Left lung (tissue), 14 donors: ENCODE measurements at places on chromosomes 3 and 15. TPM values are rescaled to one million over a fixed set of nuclear protein-coding genes. Genes with fewer than 3 reads are reported as not detected.

DNA sequence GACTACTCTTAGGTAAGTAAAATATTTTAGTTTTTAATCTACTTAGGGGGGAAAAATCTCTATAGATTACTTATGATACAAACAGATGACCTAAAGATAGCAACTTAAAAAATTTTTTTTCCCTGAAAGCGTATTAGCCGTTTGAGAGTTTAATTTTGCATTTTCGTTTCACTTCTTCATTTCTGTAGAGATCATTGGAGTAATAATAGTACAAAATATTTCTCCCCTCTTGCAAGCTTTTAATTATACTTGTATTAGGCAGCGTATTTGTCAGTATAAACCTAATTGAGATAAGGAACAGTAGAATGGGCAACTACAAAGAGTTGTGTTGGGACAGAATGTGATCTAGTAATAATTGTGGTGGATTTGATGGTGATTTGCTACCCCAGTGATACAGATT is 10.3 kb downstream of the SKIL start:
- no peak overlapping the region for H3K27ac ChIP-seq
- peaks cover 13% of the 10 kb centered on the region for H3K4me1 ChIP-seq
- DNase-seq = no peak
- peaks cover 46% of the 10 kb centered on the region for H3K36me3 ChIP-seq
- H3K4me3 ChIP-seq = no peak overlapping the region
- H3K27me3 ChIP-seq = no peaks in the 10 kb centered on the region

GRCh38 chr3:132654190-132654589 is 5.4 kb downstream of the ACAD11 start:
- no peak overlapping the region for H3K27ac ChIP-seq
- H3K4me1 ChIP-seq = no peaks in the 10 kb centered on the region
- no peak for DNase-seq
- no peak overlapping the region for H3K4me3 ChIP-seq

GRCh38 chr3:161851941-161852566 is 355.4 kb downstream of the OTOL1 start:
- no peaks in the 10 kb centered on the region for H3K36me3 ChIP-seq
- no peaks in the 10 kb centered on the region for H3K27me3 ChIP-seq
- H3K4me3 ChIP-seq = no peak overlapping the region
- DNase-seq = no peak
- H3K4me1 ChIP-seq = no peaks in the 10 kb centered on the region

The FANCD2OS gene
- total RNA-seq = not detected

- H3K4me1 ChIP-seq = no peaks in the 10 kb centered on the region
- no peak overlapping the region for H3K4me3 ChIP-seq
- DNase-seq = no peak
- H3K36me3 ChIP-seq = no peaks in the 10 kb centered on the region
Observed at GRCh38 chr3:60448696-60449095, 802.6 kb downstream of the FHIT start.

GRCh38 chr3:158314426-158315357 is 204.8 kb downstream of the RSRC1 start:
- no peak overlapping the region for H3K4me3 ChIP-seq
- H3K27ac ChIP-seq = no peak overlapping the region
- no peaks in the 10 kb centered on the region for H3K4me1 ChIP-seq
- H3K36me3 ChIP-seq = no peaks in the 10 kb centered on the region

GRCh38 chr15:65771870-65772269 is 20.2 kb downstream of the DENND4A start:
- H3K27ac ChIP-seq = no peak overlapping the region
- H3K27me3 ChIP-seq = no peaks in the 10 kb centered on the region

The ALS2CL gene
- 74.4 TPM for total RNA-seq

- H3K36me3 ChIP-seq = no peaks in the 10 kb centered on the region
- DNase-seq = no peak
- no peak overlapping the region for H3K4me3 ChIP-seq
- no peak overlapping the region for H3K27ac ChIP-seq
Observed at GRCh38 chr3:197472151-197472550, 83.6 kb downstream of the BDH1 start.

DNA sequence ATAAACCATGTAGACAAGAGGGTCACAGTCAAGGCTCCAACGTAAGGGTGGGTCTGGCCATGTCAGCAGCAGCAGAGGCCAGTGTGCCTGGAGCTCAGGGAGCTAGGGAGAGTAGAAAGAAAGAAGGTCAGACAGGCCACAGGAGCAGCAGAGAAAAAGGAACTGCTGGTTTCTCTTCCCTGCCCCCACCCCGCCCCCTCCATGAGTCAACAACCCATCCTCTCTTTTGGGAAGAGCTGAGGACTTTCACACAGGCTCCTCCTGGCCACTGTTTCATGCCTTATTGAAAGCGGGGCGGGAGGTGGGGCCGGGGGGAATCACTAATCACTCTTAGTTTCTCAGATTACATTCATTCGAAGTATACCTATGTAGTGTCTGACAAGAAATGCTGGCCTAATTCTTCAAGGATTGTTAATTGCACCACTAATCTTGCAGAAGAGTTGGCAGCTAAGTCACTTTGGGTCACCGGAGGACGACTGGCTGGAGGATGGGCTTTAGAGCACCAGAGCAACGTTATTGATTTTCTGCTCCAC is 9.1 kb upstream of the SCG3 start:
- H3K4me3 ChIP-seq = no peak overlapping the region
- no peak overlapping the region for H3K27ac ChIP-seq

GRCh38 chr3:196942915-196943277 is 568 bp upstream of the NCBP2 start:
- no peaks in the 10 kb centered on the region for H3K27me3 ChIP-seq

The ST8SIA2 gene
- 0.50 TPM for total RNA-seq

DNA sequence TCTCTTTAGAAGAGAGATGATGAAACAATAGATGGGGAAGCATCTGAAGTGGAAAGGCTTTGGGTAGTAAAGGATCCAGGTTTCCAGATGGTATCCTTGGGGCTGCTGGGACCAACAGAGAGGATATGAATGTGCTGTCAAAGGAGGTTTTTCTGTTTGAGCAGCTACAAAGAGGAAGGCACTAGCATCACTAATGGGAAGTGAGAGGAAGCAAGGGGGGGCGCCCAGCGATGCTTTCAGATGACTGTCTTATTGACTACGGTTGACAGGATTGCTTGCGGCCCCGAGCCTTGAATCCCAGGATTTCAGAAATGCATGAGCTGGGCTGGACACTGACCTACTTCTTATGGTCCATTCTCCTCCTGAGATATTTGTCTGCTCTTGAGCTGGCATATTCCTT is 103.8 kb upstream of the GALNT15 start:
- DNase-seq = peak; percentile 54
- no peak overlapping the region for H3K27ac ChIP-seq
- peaks cover 6% of the 10 kb centered on the region for H3K4me1 ChIP-seq
- no peaks in the 10 kb centered on the region for H3K27me3 ChIP-seq

DNA sequence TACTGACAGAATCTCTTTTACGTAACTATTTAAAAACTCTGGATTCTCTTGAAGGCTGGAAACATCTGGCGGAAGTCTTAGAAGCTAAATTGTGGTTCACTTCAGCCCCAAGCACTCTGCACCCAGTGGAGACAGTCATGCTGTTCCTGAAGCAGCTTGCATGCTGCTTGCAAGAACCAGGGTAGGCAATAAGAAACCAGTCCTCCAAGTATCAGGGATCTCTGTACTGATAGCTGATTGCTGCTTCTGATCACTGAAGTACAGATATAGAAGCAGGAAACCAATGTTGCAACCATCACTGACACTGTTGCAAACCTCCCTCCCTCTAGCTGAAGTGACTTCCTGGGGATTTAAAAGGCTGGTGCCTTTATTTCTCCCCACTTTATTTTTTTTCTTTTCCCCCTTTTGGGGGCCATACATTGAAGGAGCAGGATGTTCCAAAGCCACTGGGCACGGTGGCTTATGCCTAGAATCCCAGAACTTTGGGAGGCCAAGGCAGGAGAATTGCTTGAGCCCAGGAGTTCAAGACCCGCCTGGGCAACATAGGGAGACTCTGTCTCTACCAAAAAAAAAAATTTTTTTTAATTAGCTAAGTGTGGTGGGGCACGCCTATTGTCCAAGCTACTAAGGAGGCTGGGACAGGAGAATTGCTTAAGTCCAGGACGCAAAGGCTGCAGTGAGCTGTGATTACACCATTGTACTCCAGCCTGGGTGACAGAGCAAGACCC is 15.3 kb downstream of the SPCS1 start:
- no peak for DNase-seq
- H3K4me3 ChIP-seq = no peak overlapping the region
- H3K4me1 ChIP-seq = peaks cover 29% of the 10 kb centered on the region
- H3K27me3 ChIP-seq = no peaks in the 10 kb centered on the region
- peak overlapping the region; percentile 66 for H3K27ac ChIP-seq

- H3K4me1 ChIP-seq = no peaks in the 10 kb centered on the region
- no peak overlapping the region for H3K27ac ChIP-seq
- H3K4me3 ChIP-seq = no peak overlapping the region
- H3K36me3 ChIP-seq = no peaks in the 10 kb centered on the region
- no peak for DNase-seq
Observed at GRCh38 chr3:188205992-188206416, 52.0 kb downstream of the LPP start.

DNA sequence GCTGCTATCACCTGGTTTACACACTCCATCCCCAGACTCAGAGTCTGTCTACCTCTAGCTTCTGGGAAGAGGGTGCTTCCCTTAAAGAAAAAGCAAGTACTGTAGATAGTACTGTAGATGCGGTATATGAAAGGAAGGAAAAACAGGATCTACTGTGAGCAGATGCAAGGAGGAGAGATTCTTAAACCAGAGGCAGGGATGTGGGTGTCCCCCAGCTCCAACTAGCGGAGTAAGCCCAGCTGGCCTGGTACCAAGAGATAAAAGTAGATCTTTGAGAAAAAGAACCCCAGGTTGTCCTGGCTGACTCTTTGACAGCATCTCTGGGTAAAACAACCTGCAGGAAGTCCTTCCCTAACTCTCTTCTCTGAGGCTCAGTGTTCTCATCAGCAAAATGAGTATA is 523.7 kb upstream of the PROK2 start:
- H3K27ac ChIP-seq = no peak overlapping the region
- no peaks in the 10 kb centered on the region for H3K27me3 ChIP-seq
- H3K4me3 ChIP-seq = no peak overlapping the region
- peaks cover 3% of the 10 kb centered on the region for H3K4me1 ChIP-seq
- no peak for DNase-seq
- no peaks in the 10 kb centered on the region for H3K36me3 ChIP-seq

DNA sequence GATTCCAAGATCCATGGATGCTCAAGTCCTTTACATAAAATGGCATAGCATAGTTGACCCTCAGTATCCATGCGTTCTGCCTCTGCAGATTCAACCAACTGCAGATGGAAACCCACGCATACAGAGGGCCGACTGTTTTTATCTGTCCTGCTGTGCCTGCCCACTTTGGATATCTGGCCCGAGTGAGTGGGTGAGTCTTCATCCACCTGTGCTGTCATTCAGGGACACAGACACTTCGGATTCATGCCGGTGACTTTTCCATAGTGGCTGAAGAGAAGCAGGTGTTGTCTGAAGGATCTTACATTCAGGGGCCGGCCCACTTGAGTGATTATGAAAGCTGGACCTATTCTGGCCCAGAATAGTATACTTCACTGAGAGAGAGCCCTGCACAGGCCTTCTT is 85.1 kb downstream of the RYR3 start:
- H3K4me3 ChIP-seq = no peak overlapping the region
- no peaks in the 10 kb centered on the region for H3K27me3 ChIP-seq
- no peak for DNase-seq

DNA sequence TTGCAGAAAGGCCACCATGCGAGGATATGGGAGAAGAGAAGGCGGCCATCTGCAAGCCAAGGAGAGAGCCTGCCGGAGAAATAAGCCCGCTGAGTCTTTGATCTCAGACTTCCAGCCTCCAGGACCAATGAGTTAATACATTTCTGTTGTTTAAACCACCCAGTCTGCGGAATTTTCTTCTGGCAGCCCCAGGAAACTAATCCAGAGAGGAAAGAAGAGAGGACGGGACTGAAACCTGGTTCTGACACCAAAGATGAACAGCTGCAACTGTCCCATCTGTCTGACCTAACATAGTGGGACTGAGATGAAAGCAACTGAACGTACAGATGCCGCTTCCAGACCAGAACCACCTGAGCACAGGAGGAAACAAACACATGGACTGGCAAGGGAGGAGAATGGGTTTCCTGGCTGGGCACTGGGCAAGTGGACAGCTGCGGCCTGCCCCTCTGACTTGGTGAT is 32.3 kb downstream of the VGLL4 start:
- no peaks in the 10 kb centered on the region for H3K36me3 ChIP-seq
- no peaks in the 10 kb centered on the region for H3K27me3 ChIP-seq
- DNase-seq = no peak
- H3K4me3 ChIP-seq = no peak overlapping the region
- peaks cover 14% of the 10 kb centered on the region for H3K4me1 ChIP-seq
- H3K27ac ChIP-seq = no peak overlapping the region

The RARRES1 gene
- total RNA-seq = 52.4 TPM

The CHRFAM7A gene
- 8.1 TPM for total RNA-seq

- H3K4me1 ChIP-seq = peaks cover 20% of the 10 kb centered on the region
- no peak for DNase-seq
- H3K36me3 ChIP-seq = no peaks in the 10 kb centered on the region
- no peaks in the 10 kb centered on the region for H3K27me3 ChIP-seq
Observed at GRCh38 chr3:52036222-52036694, 20.1 kb downstream of the DUSP7 start.
